ENCODE measurements at places on chromosomes 5 and 9.

DNA sequence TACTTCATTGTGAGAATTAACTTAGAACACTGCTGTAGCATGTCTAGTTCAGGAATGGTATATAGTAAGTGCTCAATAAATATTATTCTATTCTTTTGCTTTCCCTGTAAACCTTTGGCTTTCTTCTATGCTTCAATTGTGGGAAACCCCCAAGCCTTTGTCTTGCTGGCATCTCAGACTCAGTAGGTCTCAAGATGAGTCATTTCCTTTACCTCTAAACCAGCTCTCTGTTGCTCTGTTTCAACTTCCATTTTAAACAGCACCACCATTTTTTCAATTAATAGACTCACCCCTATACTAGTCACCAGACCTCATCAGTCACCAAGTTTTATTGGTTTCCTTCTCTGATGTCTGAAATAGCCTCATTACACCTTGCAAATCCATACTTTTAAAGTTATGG, 43.5 kb downstream of the DMAC1 start:
- DNase-seq: no peak

DNA sequence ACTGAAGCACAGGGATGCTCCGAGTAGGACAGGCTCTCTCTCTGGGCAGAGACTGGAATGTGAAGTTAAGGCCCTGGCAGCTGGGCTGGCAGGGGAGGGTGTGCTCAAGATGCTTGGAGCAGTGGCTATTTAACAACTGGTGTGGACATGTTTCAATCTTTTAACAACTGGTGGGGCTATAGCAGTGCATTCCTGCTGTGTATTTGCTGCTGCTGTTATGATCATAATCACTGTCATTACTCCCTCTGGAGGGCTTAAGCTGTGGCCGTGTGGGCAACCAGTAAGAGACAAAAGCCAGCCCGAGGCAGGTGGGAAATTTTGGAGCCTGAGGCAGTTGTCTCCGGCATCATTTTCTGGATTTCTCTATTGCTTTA, 33.3 kb upstream of the PTGS1 start:
- DNase-seq: no peak

- no peak for DNase-seq
Observed at GRCh38 chr5:80884929-80885328, 75.2 kb upstream of the RASGRF2 start.

DNA sequence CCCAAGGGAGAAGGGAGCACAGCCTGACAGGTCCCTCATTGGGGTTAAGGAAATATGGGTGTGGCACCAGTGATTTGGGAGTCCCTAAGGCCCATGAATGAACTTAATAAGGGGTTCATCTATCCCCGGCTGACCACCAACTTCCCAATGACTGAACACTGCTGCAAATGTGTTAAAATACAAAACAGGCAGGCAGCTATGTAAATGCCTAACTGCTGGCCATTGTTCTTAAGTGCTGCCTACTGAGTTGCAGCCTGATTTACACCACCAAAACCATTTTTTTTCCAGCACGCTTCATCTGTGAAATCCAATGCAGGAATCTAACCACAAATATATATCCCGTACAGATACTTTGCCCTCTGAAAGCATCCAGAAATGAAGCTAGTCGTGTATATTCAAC, 478.5 kb downstream of the PTPRD start:
- DNase-seq: no peak

DNA sequence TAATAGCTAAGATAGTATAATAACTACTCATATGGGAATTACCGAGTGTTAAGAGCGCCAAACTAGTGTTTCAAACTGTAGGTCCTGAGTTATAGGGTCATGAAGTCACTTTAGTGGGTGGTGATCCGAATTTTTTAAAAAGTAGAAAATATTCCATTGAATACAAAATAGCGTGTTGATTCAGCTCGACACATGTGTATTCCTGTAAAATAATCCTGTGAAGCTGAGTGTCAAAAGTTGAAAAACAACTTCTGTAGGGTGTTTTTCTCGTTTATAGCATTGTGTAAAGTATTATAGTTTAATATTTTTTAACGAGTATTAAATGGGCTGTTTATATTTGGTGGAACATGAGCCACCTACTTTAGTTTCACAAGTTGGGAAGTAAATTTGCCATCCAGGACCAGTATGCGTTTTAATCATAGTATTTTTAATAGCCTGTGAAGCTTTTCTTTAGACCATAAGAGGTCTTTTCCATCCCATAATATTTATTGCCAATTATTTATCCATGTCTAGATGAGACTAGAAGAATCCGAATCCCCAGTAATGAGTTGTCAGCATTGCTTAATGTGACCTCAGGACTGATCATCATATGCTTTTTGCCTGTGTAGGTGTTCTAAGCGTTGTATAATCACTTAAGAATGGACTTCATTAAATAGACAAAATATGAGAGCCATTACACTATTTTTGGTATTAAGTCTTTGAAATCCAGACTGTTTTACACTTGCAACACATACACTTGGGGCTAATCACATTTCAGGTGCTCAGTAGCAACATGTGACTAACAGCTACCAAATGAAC, 84.1 kb downstream of the PTPDC1 start:
- no peak for DNase-seq

DNA sequence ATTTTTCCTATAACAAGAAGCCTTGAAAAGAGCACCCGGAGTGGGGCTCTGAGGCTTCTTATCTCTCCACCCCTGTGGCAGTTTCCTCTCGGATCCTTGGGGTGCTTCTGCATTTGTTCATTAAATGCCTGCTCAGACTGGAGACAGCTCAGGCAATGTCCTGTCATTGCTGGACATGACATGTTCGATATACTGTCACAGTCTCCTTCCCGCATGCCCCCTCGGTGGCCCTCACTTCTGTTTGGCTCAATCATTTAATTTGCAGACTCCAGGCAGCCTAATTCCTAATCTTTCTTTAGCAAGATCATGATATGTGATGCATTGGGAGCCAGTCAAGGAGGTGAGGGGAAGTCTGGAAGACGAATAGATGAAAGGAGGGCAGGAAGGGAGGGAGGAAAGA, 37.5 kb upstream of the CPEB4 start:
- no peak for DNase-seq

DNA sequence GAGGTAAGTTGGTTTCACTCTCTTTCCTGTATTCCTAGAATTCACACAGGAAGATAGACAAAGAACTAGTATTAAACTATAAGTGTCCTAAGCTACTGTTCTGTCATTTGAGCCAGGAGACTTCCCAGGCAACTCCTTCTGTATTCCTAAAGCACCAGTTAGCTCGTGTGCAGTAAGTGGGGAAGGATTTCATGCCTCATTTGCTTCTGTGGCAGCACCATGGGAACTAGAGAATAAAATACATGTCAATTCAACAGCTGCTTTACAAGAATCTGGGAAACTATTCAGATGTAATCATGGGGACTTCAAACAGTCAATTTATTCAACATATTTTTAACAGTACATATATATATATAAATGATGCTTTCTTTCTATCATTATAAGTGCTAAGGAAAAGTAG, 762.3 kb downstream of the PRELID2 start:
- no peak for DNase-seq
